ENCODE measurements at places on chromosomes 7 and 10. TPM values are rescaled to one million over a fixed set of nuclear protein-coding genes. Genes with fewer than 3 reads are reported as not detected.

Gene OR2A5
- not detected for total RNA-seq

Gene FAM149B1
- total RNA-seq: 11.6 TPM

Gene PRRT4
- total RNA-seq: 0.54 TPM

Gene ATP5F1C
- 558 TPM for total RNA-seq

Gene ANKRD30A
- not detected for total RNA-seq

Gene PRDX3
- total RNA-seq: 198 TPM
